HuH-7 (cell line): ENCODE measurements at places on chromosomes 7 and 10.

- DNase-seq, result no peak
Observed at GRCh38 chr10:101545898-101546297, 42.2 kb downstream of the POLL start.

GRCh38 chr7:120819861-120820260, 38.1 kb downstream of the TSPAN12 start:
- no peak for DNase-seq

- no peak for DNase-seq
Observed at GRCh38 chr7:80779456-80779855, 139.4 kb downstream of the SEMA3C start.

DNA sequence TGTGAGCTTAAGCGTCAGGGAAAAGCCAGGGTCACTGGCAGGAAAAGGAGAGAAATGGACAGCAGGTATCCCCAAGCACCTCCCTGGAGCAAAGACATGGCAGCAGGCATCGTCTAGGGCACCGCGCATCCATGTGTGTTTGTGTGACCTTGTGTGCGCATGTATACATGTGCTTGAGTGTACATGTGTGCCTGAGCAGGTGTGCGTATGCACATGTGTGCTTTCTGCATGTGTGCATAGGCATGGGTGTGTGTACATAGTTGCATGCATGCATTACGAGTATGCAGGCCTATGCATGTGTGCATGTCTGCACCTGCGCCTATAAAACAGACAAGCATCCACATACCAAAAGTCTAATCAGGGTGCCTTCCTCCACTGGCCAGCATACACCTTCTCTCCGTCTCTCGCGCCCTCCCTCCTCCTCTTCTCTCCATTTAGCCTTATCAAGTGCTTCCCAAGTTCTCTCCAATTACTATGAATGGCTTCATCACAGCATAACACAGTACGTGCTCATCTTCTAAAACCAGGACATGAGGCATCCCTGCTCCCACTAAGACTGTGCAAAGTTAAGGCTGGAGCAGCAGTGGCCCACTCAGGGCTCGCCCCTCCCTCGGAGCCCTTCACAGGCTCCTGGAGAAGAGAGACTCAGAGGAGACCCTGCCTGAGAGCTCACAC, 30.6 kb downstream of the RASGEF1A start:
- DNase-seq, result no peak

DNA sequence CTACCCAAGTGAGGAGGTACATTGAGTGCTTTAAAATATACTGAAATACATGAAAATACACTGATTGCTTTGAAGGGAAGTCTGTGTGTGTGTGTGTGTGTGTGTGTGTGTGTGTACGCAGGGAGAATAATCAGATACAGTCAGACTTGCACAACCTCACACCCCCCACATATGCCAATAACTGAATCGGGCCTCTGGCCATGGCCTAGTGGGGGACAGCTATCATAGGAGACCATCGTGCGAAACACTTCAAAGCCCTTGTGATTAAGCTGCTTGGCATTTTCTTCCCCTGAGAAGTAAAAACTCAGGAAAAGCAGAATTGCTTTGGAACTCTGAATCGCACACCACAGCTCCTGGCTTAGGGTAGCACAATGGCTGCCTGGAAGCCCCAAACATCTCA, 135.1 kb downstream of the C10orf105 start:
- no peak for DNase-seq

DNA sequence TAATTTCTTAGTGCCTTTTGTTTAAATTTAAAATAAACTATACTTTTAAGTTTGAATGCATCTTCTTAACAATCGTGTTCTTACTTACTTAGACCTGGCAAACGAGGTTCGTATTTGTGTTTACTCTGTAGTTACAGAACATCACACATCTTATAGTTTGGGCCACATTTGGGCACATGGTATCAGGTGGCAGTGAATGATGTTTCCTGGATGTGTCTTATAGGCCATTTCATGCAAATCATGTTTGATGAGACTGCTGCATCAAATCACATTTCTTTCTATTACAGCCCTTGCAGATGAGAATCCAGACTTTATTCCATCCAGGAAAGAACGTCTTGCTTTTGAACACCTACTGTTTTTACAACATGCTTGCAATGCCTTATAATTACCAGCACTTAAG, 78.5 kb downstream of the RBM33 start:
- DNase-seq, result no peak

- no peak for DNase-seq
Observed at GRCh38 chr10:22640359-22640758, 74.0 kb downstream of the PIP4K2A start.

DNA sequence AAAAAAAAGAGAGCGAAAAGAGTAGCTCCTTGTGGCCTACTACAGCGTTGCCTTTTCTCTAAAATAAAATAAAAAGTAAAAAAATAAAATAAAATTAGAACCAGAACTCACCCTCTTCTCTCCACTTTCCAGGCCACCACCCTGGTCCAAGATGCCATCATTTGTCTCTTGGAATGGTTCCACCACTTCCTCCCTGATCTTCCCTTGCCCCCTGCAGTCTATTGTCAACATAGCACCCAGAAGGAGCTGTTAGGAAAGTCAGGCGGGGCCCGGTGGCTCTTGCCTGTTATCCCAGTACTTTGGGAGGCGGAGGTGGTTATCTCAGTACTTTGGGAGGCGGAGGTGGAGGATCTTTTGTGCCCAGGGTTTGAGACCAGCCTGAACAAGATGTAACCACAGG, 7.6 kb upstream of the GRID2IP start:
- peak; percentile 75 for DNase-seq
